ENCODE measurements at places on chromosomes 7 and 10.

GRCh38 chr10:124829447-124830115 lies 28.0 kb downstream of the ABRAXAS2 start:
- DNase-seq, result no peak

DNA sequence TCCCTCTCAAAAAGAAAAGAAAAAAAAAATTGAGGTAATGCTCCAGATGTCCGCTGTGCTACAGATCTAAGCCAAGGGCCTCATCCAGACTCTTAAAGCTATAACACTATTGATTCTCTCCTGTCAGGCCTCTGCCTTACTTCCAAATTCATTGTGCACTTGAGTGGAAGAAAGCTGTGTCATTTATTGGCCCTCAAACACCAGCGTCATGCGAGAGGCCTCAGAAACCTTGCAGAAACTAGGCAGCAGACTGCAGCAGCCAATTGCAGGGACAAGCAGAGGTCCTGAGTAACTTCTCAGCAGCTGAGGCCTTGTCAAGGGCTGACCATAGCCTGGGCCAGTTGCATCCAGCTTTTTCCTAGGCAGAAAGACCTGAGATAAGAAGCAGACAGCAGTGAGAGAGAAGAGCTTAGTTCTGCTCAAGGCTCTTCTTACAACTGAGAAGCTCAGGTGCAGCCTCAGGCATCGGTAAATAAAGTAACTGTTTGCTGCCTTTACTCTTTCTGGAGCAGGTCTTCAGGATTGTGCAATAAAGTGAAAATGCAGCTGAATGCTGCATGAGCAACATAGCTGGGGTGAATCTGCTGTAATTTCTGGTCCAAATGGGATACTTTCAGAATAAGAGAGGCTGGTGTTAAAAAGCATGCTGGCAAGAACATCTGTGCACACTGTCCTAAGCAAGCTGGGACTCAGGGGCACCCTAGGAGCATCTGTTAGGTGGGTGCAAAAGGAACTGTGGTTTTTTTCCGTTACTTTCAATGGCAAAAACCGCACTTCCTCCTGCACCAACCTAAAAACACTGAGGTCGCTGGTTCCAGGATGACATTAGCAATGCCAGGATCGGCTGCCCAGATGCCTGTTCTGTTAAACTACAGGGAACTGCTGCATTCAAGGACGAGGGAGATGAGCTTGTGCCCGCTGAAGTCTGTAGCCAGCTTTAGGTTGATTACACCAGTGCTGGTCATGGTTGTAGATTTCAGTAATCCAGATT lies 181.8 kb upstream of the PFKP start:
- DNase-seq, result no peak

DNA sequence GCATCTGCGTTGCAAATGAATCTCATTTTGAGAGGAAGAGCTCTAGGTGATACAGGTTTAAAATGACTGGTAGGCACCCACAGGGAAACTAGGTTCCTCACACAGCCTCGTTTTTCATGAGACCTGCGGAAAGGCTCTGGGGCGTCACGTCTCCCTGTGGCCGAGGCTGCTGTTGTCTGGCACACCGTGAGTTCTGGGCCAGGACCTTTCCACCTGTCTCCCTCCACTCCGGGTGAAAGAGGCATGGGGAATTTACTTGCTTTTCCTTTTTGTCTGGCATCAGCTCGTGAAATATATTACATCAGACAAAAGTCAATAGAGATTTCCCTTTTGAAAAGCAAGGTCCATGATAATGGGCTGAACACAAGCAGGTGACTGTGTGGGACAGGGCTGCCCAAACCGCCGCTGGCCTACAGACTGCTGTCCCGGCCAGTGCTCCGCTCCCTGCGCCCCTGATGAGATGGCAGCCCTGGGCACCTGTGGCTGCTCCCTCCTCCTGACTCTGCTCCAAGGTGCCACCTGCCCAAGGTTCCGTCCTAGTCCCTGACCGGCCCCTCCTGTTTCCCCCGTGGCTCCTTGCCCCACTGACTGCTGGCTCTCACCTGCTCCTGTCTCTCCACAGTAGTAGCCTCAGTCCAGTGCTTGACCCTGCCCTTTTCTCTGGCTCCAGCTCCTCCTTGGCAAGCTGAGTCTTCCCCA lies 109.6 kb downstream of the NKX6-2 start:
- DNase-seq, result no peak

DNA sequence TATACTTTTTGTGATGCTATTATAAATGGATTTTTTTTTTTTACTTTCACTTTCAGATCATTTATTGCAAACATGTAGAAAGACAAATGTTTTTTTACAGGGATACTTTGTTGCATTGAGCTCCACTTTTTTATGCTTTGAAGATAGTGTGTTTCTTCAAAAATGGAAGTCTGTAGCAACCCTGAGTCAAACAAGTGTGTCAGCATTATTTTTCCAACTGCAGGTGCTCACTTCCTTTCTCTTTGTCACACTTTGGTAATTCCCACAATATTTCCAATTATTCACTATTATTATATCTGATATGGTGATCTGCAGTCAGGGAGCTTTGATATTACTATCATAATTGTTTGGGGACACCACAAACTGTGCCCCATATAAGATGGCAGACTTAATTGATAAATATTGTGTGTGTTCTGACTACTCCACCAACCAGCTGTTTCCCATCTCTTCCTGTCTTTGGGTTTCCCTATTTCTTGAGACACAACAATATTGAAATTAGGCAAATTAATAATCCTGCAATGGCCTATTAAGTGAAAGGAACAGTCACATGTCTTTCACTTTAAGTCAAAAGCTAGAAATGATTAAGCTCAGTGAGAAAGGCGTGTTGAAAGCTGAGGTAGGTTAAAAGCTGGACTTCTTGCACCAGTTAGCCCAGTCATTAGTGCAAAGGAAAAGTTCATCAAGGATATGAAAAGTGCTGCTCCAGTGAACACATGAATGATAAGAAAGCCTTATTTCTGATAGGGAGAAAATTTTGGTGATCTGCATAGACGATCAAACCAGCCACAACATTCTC lies 231.3 kb upstream of the SH2B2 start:
- no peak for DNase-seq

DNA sequence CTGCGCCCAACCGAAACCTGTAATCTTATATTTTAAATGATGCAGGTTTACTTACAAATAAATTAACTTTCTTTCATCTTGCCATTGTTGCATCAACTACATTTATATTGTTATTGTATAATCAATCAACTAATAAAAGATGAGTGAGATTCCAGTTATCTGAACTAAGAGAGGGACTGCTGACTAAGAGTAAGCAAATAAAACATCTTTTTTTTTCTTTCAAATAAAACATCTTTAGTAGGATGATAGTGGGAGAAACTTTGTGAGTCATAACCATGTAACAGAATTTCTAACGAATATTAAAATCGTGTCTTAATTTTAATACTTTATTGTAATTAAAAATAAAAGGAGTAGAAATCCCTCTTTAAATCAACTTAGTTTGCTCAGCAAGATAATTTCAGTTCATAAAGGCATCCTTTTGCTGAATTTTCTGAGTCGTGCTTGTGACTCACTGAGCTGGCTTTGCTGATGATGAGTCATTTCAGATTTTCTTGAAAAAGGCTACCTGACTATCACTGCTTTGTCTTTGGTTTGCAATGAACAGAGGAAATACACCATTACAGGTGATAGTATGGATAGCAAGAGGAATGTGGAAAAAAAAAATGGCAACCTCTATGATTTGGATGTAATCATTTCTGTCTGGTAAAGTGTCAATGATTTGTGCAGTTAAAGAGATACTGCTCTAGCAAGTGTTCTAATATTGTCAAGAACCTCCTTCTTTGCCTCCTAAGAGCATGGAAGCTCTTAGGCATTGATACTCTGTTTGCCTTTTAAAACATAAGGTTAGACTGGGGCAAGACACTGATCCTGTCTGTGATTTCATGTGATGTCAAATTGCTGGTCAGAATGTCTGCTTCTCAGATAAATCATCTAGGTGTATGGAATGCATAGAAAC lies 119.5 kb downstream of the GPR158 start:
- DNase-seq, result no peak

- DNase-seq, result no peak
Observed at GRCh38 chr7:69508736-69509135, 89.5 kb upstream of the AUTS2 start.

DNA sequence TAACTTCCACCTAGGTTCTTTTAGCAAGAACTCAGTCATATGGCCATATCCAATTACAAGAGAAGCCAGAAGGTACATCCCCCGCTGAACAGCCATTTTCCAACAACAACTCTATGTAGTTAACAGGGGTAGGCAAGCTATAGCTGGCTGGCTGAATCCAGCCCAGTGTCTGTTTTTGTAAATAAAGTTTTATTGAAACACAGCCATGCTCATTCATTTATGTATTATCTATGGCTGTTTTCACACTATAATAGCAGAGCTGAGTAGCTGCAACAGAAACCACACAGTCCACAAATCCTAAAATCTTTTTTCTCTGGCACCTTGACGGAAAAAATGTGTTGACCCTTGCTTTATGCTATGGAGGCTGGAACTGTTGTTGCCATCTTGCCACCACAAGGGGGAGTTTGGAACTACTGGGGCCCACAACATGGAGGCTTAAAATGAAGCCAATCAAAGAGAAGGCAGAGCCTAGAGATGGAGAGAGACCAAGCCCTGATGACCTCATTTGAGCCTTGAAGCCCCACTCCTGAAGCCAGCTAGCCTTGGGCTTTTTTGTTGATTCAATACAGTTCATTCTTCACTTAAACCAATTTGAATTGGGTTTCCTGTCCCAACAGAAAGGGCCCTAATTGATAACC lies 33.3 kb upstream of the XPNPEP1 start:
- no peak for DNase-seq

DNA sequence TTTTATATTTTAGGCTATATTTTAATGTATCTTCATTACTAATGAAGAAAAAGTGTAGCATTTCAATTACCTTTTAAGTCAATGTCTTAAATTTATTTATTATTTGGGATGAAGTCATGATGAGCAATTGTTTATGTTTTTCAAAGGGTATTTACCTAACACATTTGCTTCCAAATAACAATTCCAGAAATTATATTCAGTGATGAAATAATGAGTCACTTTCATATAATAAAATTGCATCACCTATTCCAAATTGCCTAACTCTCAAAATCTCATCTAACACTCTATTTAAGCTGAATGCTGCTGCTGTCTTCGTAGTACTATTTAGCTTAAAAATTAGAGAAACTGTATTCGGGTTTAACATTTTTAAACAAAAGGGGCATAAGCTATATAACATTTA lies 97.7 kb downstream of the PRKG1 start:
- DNase-seq, result no peak

GRCh38 chr7:34982371-34983019 lies 54.8 kb downstream of the DPY19L1 start:
- no peak for DNase-seq

DNA sequence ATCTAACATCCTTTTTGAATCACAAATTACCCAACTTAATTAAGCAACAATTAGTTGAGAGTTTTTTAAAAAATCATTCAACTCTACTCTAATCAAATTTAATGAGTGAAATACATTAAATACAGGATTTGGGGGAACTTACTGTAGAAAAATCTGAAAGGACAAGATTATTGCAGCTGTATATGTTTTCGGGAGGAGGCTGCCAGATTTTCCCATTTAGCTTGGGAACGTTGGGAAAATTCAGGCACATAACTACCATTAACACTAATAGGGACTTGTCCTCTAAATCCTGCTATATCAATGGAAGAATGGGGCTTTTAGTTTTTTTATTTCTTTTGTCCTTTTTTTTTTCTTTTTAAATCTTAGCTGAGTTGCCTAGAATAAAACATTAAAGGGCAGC lies 691.4 kb upstream of the FZD8 start:
- no peak for DNase-seq

GRCh38 chr7:139566075-139566474 lies 42.6 kb downstream of the CLEC2L start:
- DNase-seq, result no peak

- no peak for DNase-seq
Observed at GRCh38 chr7:108328174-108328651, 128.0 kb downstream of the NRCAM start.

DNA sequence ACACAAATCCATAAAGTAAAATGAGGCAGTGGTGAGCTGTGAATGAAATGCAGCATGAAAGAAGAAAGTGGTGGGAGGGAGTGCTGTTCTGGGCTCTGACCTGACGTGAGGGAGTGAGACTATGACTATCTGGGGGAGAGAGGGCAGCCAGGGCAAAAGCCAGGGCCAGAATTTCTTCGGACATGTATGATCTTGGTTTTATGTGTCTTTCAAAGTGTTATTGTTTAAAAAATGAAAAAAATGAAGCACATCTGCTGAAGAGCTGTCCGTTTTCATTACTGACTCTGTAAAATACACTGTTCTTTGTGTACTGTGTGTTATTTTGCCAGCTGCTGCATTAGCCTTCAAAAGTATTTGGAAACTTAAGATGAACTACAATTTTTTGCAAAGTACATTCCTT lies 70.2 kb upstream of the KLF14 start:
- DNase-seq, result no peak

DNA sequence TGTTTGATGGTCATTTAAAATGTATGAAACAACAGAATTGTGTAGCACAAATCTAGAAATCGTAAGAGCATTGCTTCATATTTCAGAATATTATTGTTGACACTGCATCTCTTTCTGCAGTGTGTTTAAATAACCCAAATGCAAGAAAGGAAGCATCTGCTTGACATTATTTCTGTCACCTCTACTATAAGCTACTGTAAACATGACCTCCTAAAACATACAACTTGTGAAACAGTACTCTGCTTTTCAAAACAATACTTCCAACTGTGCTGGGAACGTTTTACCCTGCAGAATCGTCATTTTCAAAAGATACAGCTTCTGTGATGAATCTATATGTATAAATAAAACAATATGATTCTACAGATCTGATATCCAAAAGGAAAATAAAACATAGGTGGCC lies 82.0 kb downstream of the RNF133 start:
- no peak for DNase-seq

DNA sequence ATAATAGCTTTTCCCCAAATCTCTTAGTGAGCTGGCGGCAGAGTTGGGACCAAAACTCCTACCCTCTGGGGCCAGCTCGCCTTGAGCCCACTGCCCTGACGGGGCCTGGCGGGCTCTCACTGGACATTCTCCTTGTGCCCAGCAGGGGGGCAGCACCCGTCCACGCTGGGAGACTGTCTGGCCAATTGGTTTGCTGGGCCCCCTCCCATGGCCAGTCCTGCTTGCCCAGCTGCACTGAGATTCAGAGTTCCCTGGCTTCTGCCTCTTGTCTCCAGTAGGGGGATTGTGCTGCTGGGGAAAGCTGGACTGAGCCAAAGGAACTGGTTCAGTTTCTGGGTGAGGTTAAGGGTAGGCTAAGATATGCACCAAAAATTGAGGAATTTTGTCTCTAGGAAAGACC lies 59.8 kb downstream of the RAMP3 start:
- DNase-seq, result no peak

DNA sequence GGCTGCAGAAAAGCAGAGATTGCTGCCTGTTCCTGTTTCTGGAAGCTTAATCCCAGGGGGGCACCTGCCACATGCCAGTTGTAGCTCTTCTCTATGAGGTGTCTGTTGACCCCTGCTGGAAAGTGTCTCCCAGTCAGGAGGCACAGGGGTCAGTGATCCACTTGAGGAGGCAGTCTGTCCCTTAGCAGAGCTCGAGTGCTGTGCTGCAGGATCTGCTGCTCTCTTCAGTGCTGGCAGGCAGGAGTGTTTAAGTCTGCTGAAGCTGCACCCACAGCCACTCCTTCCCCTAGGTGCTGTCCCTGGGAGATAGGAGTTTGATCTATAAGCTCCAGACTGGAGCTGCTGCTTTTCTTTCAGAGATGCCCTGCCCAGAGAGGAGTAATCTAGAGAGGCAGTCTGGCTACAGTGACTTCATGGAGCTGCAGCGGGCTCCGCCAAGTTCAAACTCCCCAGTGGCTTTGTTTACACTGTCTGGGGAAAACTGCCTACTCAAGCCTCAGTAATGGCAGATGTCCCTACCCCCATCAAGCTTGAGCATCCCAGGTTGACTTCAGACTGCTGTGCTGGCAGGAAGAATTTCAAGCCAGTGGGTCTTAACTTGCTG lies 57.6 kb upstream of the CROT start:
- DNase-seq, result no peak
